ENCODE measurements at places on chromosomes 1 and 21.

- peak; percentile 74 for DNase-seq
Observed at GRCh38 chr1:165717918-165718515, 19.7 kb upstream of the ALDH9A1 start.

DNA sequence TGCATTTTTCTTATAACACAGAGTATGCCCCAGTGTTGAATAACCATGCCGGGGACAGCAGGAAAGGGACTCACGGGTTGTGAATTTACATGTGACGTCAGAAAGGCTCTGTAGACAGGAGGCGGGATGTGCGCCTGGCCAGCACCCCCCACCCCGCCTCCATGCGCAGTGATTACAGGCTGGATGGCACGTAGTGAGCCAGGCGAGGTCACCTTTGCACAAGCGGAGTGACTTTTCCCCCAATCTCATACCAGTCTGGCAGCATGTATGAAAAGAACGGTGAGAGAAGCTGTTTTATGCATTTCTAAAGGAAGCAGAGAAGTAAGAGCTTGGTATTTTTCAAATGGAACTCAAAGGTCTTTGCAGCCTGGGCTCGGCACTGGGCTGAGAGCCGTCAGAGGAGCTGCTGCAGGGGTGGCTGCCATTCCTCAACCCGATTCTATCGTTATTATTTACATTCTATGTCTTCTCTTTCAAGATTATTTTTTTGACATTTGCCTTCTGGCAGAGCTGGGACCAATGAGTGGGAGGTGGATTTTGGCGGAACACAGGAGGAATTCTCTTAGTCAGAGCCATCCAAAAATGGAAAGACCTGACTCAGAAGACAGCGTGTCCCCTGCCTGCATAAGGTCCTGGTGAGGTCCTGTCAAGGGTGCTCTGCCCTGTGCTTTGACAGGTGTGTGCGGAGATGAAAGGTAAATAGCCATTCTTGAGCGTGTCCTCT is 115.6 kb upstream of the SLC45A1 start:
- no peak for DNase-seq

DNA sequence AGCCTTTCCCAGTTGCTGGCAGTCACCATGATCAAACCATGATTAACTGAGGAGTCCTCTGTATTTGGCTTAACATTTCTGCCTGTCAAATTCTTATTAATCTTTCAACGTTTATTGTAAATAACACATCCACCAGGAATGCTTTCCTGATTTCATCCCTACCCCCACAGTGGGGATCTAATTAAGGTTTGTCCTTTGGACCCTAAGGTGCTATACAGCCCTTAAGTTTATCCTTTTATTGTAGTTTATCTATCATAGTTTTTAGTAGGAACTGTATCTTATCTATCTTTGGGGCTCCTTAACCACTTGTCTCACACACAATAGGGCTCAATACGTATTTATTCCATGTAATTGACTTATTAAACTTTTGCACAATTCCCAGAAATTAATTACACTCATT is 61.0 kb downstream of the SPATA46 start:
- DNase-seq, result no peak

DNA sequence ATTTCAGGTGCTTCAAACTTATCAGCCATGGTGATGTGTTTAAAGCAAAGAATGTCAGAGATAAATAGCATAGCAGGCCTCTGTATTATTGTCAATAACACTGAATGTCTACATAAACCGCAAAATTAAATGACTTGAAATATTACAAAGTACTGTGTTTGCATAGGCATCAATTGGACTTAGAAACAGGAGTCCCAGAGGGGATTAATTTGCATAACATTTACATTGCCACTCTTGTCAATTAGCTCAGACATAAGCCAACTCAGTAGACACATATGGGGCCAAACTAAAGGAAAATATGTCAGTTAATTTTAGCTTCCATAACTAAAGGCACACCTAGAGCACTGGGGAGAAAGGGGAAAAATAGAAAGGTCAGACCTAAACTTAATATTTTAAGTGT is 814.5 kb upstream of the NEGR1 start:
- DNase-seq, result no peak

- peak; percentile 27 for DNase-seq
Observed at GRCh38 chr21:18384771-18385170, 18.8 kb downstream of the TMPRSS15 start.

- no peak for DNase-seq
Observed at GRCh38 chr1:35832276-35832905, 24.6 kb downstream of the AGO4 start.

- DNase-seq, result peak; percentile 60
Observed at GRCh38 chr1:185681034-185681633, 53.1 kb upstream of the HMCN1 start.

GRCh38 chr1:2472109-2472508 is 4.0 kb upstream of the PLCH2 start:
- DNase-seq, result no peak

DNA sequence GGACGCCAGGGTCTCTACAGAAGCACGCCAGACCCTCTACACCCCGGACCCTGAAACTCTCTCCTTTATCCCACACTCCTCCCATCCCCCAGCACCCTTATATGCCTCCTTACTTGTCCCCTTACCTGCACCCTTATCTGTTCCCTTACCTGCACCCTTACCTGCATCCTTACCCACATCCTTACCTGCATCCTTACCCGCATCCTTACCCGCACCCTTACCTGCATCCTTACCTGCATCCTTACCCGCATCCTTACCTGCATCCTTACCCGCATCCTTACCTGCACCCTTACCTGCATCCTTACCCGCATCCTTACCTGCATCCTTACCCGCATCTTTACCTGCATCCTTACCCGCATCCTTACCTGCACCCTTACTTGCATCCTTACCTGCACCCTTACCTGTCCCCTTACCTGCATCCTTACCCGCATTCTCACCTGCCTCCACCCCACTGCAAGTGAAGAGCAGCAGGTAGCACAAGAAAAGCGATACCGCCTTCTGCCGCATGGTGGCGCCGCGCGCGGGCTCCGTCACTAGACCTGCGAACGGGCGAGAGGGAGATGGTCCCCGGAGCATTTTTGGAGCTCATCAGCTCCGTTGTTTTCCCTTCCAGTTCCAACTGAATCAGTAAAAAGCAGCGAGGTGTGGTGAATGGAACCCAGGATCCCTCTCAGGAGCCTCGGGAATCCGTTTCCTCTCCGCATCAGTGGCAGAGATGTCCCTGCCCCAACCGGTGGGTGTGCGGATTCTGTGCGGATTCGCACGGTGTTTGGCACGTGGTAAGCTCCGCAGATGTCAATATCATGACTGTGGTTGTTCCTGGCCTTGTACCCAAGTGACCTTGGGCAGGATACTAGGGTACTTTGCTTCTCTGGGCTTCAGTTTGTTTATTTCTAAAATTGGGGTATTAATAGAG is 2.9 kb downstream of the IFI6 start:
- DNase-seq, result peak; percentile 74

DNA sequence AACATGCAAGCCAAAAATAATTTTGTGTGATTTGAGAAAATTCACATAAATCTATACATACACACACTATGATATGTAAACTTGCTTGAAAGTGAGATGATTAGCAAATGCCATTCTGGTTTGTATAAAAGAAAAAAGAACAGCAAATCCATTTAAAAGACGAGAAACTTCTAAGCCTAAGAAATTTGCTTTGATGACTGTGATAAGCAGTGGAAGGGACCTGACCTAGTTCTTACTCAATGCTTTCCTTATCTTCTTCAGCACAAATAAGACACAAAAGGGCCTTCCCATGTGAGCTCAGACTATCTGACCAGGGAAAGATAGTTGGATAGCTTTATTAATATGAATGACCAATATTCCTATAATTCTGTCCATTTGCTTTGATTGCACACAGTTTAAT is 25.3 kb upstream of the NMNAT2 start:
- no peak for DNase-seq

DNA sequence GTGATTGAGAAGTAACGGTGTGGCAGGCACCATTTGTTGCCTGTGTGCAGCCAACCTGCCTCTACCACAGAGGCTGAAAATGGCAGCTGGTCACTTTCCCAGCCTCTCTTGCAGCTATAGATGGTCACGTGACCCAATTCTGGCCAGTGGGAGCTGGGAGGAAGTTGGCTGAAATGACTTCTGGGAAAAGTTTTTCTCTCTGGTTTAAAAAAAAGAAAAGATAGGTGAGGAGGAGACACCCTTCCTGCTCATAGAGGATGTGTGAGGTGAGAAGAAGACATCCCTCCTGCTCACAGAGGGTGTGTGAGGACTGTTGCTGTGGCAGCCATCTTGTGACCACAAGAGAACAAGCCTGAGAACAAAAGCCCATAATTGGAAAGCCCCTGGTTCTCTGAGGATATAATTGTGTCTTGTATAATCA is 122.8 kb downstream of the SYF2 start:
- DNase-seq, result no peak

DNA sequence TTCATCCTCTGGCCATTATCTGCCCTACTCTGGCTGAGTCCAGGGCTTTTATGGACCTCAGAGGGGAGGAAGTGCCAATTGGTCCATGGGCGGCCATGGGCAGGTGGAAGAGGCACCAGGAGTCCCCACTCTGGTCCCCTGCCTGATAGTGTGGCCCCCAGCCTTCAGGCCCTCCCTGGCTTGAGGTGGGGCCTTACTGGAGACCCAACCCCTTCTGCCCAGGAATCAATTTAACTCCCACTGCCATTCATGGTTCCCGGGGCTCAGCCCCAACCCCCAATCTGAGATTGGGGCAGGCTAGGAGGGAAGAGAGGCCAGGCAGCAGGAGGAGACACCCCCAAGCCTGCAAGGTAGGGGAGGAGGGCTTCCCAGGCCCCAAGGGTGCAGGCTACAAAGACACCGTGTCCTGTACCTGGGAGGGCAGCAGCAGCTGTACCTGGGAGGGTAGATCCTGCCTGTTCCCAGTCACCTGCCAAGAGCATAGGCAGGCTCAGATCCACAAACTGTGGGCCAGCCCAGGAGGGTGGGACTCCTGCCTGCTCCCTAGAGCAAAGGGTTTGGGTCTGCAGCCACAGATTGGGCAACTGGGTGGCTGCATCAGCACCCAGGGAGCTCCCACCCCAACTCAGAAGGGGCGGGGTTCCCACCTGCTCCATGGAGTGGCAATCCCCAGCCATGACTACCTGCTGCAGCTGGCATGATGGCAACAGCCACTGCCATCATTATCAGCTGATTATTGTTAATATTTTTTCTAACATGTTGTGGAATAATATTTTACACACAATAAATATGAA is 1044.1 kb upstream of the B3GALT2 start:
- DNase-seq, result no peak

- DNase-seq, result no peak
Observed at GRCh38 chr1:100796046-100796445, 76.5 kb downstream of the VCAM1 start.

- DNase-seq, result no peak
Observed at GRCh38 chr1:8402109-8402710, 84.3 kb downstream of the SLC45A1 start.

DNA sequence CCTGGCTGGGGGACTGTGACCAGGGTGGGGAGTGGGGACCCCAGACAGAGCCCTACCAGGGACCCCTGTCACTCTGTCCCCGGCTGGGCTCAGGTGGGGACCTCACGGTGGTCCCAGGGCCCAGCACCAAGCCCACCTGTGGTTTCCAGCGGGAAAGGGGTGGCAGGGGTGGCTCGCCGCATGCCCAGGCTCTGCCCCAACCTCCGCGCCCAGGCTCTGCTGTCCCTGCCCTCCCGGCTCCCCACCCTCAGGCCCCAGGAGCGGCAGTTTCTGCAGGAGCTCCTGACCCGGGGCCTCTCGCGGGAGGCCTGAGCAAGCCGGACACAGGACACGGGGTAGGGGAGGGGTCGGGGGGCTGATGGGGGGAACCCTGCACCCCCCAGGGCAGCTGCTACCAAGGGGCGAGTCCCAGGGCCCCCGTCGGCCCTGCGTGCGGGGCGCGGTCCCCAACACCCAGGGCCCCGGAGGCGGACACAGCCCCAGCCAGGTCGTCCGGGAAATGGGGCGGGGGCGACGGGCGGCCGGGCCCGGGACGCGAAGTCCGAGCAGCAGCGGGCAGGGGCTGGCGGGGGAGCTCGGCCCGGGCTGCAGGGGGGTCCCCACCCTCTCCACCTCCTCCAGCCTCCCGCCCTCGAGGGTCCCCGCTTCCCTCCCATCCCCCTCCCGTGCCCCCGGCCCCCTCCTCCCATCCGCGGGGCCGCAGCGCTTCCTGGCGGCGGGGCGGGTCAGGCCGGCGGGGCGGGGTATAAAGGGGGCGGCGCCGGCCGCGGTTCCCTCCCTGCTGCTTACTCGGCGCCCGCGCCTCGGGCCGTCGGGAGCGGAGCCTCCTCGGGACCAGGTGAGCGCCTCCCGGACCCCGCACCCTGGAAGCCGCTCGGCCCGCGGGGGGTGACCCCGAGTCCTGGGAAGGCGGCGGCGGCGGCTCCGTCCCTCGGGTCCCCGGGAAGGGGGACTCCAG is at the start of gene COL6A2:
COL6A2 (plus strand) TSS at position 777 of the 958 bp plus-strand sequence.
- DNase-seq, result no peak

- DNase-seq, result no peak
Observed at GRCh38 chr1:215114154-215114933, 31.8 kb downstream of the KCNK2 start.

DNA sequence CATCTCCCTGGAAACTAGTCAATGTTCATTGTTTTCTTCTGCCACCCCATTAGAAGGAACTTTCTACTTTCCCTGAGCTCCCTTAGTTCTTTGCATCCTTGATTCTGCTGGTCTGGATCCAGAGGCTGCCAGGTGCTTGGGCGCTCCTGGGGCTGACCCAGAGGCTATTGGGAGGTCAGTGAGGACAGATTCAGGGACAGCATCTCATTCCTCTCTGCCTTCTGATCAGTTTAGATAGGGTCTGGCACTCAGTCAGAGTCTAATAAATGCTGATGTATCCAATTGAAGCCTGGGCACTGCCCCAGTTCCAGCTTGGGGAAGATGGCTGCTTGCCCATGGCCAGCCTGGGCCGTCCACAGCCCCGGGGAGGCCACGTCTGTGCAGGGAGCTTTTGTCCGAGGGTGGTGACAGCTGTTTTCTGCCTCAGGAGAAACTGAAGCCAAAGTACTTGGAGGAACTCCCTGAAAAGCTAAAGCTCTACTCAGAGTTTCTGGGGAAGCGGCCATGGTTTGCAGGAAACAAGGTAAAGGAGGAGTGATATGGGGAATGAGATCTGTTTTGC is 2.3 kb downstream of the GSTM1 start:
- no peak for DNase-seq

- DNase-seq, result no peak
Observed at GRCh38 chr1:224368409-224368808, 11.7 kb downstream of the CNIH4 start.

DNA sequence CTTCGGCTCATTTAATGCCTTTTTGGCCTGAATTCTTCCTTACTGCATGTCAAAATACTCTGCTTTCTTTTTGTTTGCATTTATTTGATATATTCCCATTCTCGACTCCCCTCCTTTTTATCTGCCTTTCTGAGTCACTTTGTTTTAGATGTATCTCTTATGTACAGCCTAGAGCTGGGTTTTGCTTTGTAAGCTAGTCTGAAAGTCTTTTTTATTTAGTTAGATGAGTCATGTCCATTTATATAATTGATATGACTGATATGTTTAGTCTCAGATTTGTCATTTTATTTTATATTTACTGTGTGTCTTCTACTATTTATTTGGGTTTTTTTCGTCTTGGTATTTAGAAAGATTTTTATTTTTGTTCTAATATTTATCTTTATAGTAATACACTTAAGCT is 33.6 kb upstream of the GNG5 start:
- DNase-seq, result no peak

DNA sequence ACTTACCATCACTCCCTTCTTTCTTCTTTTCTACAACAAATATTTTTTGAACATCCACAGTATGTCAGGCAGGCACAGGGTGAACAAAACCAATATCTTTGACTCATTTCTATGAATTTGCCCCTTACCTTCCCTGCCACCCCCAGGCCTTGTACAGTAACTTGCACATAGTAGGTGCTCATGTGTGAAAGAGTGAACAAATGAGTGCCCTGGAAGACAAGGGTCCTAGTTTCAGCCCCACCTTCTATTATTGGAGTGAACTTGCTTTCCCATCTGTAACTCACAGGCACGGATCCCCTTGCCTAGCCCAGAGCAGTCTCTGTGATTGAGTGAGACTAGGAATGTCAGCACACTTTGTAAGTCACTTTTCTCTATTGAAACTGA is 12.8 kb downstream of the ZDHHC18 start:
- no peak for DNase-seq

Measured in NB4 (cell line).